ENCODE measurements at places on chromosomes 16 and 17.

DNA sequence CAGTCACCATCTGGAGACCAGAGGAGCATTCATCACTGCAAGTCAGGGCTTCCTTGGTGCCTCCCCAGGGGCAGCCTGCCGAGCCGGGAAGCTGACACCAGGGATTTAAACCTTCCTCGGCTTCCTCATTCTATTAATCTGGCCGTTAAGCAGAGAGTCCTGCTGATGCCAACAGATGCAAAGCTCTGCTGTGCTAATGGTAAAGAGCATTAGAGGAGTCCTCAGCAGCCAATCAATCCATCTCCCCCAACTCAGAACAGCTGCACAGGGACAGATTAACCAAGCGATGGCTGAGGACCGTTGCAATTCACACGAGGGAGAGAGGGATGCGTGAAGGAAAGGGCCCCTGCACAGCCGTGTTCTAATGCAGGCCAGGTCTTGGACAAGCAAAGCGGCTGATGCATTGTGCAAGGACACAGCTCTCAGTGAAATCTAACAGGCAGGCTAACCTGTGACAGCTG, 116.6 kb downstream of the XYLT1 start:
- DNase-seq = no peak

DNA sequence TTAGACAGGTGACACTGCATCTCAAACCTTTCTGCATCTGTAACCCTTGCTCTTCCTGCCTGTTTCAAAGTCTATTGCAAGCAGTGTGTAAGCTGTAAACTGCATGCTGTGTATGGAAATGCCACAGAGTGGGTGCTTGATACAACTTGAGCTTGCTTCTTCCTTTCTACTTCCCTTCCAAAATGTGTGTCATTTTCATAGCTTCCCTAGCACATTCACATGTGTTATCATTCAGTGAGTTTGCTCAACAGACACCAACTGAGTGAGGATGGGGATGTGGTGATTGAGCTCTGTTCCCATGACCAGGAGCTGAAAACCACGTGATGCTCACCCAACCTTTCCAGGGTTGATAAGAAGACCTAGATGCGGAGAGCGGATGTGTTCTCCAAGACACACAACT, 111.1 kb downstream of the VAT1L start:
- DNase-seq = no peak

- DNase-seq = no peak
Measured at GRCh38 chr17:66518677-66519076, 216.3 kb downstream of the PRKCA start.

DNA sequence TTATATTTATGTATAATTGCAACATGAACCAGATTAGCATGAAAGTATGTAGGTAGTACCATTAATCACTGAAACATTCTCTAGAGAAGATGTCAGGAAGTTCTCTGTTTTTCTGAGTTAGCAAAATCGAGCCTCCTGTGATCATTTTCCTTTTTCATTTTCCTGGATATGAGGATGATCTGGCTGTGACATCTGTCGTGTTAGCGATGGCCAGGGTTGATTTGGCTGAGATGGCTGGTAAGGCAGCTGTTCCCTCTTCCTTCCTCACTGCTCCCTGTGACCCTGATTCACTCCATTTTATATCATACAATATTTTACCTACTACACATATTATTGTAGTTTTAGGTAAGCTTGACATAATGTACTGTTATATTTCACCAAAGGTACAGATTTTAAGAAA, 10.3 kb downstream of the CNTNAP4 start:
- no peak for DNase-seq

GRCh38 chr16:76656994-76657393, 379.8 kb downstream of the CNTNAP4 start:
- DNase-seq = no peak

DNA sequence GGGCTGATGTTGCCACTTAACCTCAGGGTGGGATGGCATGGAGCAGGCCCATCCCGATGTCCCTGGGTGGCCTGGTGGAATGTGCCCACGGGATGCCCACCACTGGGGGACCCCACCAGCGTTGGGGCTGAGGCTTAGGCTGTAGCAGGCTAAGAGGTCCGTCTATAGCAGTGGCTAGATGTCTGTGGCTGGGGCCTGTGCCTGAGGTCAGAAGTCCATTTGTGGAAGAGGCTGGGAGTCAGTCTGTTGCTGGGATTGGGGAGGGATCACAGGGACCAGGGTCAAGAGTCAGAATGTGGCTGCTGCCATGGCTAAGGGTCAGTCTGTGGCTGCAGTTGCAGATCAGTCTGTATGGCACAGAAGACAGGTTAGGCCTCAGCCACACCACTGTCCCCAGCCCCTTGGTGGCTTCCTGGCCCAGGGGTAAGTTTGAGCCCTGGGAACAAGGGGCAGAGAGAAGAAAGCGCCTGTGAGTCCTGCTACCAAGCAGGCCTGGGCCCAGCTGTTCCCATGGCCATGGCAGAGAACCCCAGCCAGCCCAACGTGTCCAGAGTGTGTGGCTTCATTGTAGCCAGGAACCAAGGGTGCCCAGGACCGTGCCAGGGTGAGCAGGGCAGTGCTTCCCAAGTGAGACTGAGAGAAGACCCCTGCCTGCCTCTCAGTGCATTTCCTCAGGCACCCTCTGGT, 35.7 kb downstream of the RAI1 start:
- DNase-seq = no peak

- no peak for DNase-seq
Measured at GRCh38 chr16:86531191-86531545, 20.8 kb downstream of the FOXF1 start.

DNA sequence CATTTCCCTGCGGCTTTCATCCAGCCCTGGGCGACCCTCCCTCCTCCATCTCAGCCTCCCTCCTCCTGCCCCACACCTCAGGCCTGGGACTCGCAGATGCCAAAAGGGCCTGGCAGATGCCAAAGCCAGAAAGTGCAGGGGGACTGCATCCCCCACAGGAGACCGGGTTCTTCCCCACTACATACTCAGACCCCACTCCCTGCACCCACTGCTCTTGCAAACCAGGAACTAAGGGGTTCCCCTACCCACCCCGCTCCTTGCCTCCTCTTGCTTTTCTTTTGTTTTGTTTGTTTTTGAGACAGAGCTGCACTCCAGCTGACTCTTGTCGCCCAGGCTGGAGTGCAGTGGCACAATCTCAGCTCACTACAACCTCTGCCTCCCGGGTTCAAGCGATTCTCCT, 3.2 kb downstream of the HS3ST6 start:
- DNase-seq = no peak

DNA sequence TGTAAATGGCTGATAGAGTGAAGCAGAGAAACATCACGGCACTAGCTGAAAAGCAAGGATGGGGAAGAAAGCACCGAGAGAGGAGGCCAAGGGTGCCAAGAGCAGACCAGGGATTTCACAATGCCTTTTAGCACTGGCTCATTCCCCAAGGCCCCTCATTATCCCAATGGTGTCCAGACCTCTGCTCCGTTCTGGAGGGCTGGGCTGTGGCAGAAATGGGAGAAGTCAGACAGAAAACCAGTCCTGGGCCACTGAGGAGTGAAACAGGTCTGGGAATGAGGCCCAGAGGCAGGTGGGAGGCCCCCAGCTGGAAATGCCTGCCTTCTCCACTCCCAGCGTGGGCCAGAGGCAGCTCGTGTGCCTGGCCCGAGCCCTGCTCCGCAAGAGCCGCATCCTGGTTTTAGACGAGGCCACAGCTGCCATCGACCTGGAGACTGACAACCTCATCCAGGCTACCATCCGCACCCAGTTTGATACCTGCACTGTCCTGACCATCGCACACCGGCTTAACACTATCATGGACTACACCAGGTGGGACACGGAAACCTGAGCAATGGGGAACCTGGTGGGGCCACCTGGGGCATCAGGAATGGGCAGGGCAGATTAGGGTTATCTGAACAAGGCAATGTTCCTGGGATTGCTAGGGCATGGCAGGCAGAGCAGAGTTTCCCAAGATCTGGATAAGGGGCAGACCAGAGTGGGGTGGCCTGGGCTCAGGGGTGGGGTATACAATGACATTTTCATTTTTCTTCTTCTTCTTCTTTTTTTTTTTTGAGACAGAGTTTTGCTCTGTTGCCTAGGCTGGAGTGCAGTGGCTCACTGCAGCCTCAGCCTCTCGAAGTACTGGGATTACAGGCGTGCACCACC, 20.3 kb downstream of the ANKRD40 start:
- DNase-seq = no peak

DNA sequence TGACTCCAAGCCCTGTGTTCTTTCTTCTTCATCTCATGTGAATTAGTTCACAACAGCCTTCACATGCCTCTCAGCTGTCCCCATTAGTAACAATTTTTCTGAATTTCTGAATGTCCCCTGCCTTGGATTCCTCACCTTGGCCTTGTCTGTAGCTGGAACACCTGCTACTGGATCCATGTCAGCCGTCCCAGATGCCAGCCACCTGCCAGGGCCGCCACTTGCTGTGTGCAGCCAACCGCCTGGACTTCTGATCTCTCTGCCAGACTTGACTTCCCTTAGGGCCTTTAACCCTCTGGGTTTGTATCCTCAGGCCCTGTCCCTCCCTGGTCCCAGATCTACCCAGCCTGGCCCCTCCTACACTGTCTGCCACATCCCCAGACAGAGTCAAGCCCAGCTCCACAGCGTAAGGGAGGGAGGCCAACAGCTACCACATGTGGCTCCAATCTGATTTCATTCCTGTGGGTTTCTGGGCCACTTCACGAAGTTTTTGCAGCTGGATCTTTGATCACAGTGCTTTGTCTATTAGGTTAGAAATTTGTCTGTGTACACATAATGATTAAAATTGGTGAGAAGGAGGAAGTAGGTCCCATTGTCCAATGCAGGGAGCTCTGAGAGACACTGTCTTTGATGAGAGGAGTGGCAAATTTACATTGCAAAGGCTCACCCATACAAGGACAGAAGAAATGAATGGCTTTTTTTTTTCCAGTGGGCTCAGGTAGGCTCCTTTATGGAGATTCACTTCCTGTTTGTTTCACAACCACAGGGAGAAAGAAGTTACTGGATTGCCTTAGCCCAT, 15.3 kb downstream of the MPP2 start:
- DNase-seq = no peak

GRCh38 chr17:57071991-57072944, 12.8 kb upstream of the AKAP1 start:
- DNase-seq = no peak

DNA sequence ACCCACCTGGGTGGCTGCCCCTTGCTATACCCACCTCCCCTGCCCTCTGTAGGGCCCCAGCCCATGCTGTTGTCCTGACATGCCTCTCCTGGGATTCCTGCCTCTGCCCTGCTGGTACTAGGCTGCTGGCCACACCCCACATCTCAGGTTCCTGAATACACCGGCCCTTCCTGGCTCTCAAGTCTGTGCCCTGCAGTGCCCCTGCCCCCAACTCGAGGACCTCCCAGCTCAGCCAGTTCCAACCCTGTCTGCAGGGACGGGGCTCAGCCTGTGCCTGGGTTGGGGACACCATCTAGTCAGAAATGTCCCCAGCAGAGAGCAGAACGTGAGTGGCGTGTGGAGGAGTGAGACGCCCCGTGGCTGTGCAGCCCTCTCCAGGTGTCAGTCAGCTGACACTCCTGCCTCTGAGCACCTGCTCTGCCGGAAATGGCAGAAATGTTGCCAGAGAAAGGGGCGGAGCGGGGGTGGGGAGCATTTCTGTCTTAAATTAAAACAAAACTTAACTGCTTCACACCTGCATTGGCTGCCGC, 28.7 kb downstream of the ACSF3 start:
- peak; percentile 68 for DNase-seq

DNA sequence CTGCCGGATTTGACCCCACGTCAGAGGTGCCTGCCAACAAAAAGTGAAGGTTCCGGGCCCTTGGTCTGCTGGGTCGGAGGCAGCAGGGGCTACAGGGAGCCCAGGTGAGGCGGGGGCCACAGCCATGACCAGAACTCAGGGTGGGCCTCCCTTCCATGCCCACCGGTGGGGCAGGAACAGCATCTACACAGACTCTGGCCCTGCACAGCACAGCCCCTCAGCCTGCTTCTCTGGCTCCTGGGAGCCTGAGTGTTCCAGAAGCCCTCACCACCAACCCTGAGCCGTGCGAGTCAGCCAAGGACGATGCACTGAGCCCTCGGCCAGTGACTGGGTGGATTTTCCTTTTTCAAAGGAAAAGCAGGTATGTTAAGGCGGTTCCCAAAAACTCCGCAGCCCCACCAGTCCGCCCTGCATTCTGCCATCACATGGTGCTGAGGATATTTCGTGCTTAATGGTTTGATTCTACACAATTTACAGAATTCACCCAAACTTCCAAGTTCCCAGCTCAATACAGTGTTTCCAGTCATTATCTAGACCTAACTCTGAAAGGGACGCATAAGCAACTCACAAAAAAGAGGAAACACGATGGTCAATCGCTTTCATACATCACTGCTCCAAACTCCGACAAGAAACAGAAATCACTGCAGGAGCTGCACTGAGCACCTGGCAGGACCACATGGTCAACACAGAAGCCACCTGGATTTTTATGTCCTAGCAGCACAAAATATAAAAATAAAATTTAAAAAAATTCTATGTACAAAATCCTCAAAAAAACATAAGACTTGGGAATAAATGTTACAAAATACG, 19.4 kb upstream of the C16orf95 start:
- DNase-seq = no peak

DNA sequence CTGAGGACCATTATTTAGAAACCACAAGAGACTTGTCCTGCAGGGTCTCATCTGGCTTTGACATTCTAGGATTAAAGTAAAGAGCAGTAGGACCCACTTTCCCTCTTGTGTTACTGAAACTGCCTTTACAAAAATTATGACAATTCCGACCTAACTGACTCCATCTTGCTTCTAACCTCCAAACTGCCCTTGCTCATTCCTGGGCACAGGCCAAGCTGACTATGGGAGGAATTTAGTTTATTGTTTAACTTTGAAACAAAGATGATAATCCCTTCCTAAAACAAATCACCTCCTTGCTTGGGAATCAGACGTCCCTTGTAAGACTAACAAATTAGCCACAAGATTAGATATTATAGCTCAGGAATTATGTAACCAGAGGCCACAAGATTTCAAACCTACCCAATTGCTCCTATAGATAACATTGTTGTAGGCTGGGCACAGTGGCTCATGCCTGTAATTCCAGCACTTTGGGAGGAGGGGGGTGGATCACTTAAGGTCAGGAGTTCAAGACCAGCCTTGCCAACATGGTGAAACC, 87.0 kb upstream of the FBXO47 start:
- no peak for DNase-seq

GRCh38 chr16:89094252-89094879, 714 bp downstream of the ACSF3 start:
- DNase-seq = no peak

Data from activated CD4-positive, alpha-beta T cell treated with anti-CD3 and anti-CD28 coated beads for 4 hours (primary cell).